Hypothalamus (tissue), 51 donors: ENCODE measurements at places on chromosomes 4 and X.
A peak's percentile ranks its signal among the peaks of the same experiment; 100 is the strongest.

DNA sequence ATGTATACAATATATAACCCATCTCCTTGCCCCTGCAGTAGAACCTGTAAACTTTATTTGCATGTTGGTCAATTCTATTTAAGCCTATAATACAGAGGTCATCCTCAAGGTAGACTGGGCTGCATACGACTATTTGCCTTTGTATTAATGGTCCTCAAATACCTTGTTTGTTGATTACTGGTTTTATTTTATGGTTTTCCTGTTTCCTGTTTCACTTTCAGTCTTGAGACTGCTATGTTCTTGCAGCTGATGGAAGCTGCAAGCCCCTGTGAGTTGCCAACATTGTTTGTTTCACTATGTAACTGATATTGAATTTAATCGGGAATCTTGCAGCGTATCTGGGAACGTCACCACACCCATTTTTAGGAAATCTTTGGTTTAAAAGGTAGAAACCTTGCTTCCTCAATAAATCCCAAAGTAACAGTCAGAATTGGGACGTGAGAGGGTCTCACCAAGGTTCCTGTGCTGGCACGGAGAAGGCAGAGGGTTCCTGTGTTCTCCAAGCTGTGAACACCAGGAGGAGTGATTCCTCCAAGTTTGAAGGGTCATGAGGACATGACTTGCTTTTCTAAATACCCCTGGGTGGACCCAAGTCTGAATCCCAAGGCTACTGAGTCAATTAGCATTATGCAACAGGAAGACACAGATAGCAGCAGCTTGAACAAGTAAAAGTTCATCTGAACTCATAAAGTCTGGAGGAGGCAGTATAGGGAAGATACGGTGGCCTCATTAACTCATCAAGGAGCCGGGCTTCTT lies 110.6 kb upstream of the PNPLA4 start:
- no peak for DNase-seq

GRCh38 chr4:73681776-73682175 lies 58.6 kb upstream of the CXCL8 start:
- DNase-seq: no peak

- no peak for DNase-seq
Measured at GRCh38 chr4:57117491-57117890, 7.3 kb upstream of the IGFBP7 start.

DNA sequence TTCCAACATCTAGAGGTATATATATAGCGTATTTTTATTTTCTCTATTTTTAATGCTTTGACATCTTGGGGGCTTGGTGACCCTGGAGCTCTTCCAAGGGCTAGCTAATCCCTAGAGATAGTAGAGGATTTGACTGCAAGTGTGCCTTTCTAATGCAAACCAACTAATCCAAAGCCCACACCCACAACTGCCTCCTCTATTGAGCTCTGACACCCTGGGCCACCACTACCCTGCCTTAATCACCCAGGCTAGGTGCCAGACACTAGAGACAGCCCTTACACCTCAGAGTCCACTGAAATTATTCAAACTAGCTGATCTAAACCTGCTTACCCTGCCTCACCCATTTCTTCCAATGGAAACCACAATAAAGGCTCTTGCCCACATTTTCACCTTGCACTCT lies 69.6 kb upstream of the ATXN3L start:
- DNase-seq: no peak

DNA sequence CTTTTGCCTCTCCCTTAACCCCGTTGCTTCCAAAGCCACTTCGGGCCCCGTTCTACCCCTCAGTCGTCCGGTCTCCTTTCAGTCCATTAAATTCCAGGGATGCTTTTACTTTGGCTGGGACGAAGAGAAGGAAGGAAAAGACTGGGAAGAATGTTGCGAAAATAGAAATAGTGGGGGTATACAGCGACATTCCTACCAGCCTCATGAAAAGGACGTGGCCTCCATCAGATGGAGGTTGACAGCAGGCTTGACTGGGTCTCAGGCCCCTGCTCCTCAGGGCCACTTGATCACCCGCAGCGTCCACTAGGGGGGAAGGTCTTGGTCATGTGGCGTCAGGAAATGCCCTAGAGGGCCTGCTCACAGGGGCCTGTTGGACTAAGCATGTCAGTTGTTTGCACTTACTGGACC lies 657 bp upstream of the ANKRD50 start:
- DNase-seq: peak; percentile 72

DNA sequence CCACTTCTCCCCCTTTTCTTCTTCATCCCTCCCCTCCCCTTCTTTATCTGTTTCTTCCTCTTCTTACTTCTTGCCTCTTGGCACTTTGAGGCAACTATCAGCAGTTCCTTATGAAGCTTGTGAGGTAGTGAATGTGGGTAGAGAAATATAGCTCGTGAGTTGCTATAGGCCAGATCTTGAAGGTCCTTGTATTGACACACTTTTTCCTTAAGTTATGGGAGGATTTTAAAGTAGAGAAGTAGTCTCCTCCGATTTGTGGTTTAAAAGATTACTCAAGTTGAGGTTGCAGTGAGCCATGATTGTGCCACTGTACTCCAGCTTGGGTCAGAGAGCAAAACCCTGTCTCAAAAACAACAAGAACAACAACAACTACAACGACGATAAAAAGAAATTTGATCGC lies 3.4 kb upstream of the RRAGB start:
- DNase-seq: no peak

- peak; percentile 57 for DNase-seq
Measured at GRCh38 chr4:26857278-26858034, 3.2 kb upstream of the STIM2 start.

DNA sequence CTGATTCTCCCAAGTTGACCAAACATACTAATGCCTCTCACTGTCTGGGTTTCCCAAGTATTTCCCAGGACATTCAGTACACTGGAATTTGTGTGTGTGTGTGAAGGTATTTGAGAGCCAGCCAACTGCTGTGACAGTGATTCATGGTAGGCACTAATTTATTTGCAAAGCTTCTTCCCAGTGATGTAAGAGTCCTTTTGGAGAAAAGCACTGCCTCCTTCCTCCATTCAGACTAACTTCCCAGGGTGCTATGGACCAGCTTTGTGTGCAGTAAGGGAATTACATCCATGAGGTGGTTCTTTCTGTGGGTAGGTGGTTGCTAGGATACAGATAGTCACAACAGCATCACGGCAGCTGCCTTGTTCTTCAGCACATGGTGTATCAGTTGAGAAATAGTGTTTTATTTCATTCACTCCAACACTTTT lies 8.7 kb downstream of the EGF start:
- no peak for DNase-seq

DNA sequence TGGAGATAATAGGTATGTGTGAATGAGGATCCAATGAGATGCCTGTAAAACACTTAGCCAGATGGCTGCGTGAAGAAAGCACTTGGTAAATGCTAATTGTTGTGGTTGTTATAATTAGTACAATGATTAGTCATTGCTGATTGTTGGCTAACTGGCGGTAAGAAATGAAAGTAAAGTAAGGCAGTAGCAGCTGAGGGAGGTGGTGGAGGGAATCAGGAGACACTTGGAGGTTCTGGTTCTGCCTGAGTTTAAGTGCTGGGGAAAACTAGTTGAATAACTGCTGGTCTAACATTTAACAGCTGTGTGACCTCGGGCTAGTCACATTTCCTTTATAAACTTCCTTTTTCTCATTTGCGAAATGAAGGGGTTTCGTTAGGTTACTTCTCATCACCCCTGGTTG lies 30.9 kb downstream of the CD38 start:
- no peak for DNase-seq
